ENCODE measurements at places on chromosomes 6 and 20. TPM values are rescaled to one million over a fixed set of nuclear protein-coding genes. Genes with fewer than 3 reads are reported as not detected.

Gene ADAT2
- 2.4 TPM for total RNA-seq

Gene PLN
- total RNA-seq, result 343 TPM

Gene PGM3
- 7.1 TPM for total RNA-seq

Gene SLC16A10
- total RNA-seq, result 0.45 TPM

Gene FRS3
- 5.0 TPM for total RNA-seq

Gene C20orf141
- not detected for total RNA-seq

Gene CLDN20
- total RNA-seq, result not detected

Gene NCOA6
- total RNA-seq, result 25.3 TPM

Gene SMPDL3A
- 7.0 TPM for total RNA-seq

Gene CAP2
- total RNA-seq, result 55.2 TPM

Gene POU5F1
- not detected for total RNA-seq

GRCh38 chr20:59015812-59016711 lies 3.2 kb upstream of the TUBB1 start:
- no peaks in the 10 kb centered on the region for H3K36me3 ChIP-seq
- no peak overlapping the region for H3K4me3 ChIP-seq
- H3K27ac ChIP-seq, result no peak overlapping the region
- H3K27me3 ChIP-seq, result no peaks in the 10 kb centered on the region
- DNase-seq, result no peak

- H3K27ac ChIP-seq, result no peak overlapping the region
- H3K36me3 ChIP-seq, result no peaks in the 10 kb centered on the region
- no peaks in the 10 kb centered on the region for H3K27me3 ChIP-seq
- DNase-seq, result no peak
- no peak overlapping the region for H3K4me3 ChIP-seq
These were observed 510.8 kb upstream of the POU3F2 start for GRCh38 chr6:98323605-98324004.

- no peaks in the 10 kb centered on the region for H3K27me3 ChIP-seq
- no peak overlapping the region for H3K4me3 ChIP-seq
- H3K36me3 ChIP-seq, result peaks cover 3% of the 10 kb centered on the region
- H3K27ac ChIP-seq, result no peak overlapping the region
- no peak for DNase-seq
- peaks cover 21% of the 10 kb centered on the region for H3K4me1 ChIP-seq
These were observed 63.2 kb downstream of the NOL4L start for GRCh38 chr20:32521780-32522525.

DNA sequence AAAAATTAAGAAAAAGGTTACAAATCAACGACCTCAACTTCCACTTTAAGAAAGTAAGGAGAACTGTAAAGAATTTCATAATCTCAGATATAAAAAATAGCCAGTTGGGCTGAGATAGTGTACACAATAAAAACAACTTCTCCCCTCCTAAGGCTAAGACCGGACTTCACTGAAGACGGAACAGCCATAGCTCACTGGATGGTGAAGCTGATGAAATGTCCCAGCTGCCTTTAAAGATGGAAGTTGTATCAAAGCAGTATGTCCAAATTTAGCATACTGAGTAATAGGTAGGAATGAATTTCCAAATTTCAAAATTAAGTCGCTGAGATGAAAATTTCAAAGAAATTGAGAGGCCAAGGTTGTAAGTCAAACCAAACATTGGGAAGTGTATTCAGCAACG lies 153.3 kb downstream of the RNGTT start:
- no peak overlapping the region for H3K27ac ChIP-seq
- H3K36me3 ChIP-seq, result no peaks in the 10 kb centered on the region
- H3K27me3 ChIP-seq, result no peaks in the 10 kb centered on the region

- no peaks in the 10 kb centered on the region for H3K4me1 ChIP-seq
- DNase-seq, result no peak
- H3K27ac ChIP-seq, result no peak overlapping the region
- no peaks in the 10 kb centered on the region for H3K27me3 ChIP-seq
- no peaks in the 10 kb centered on the region for H3K36me3 ChIP-seq
These were observed 206.5 kb upstream of the RREB1 start for GRCh38 chr6:6901205-6901719.

DNA sequence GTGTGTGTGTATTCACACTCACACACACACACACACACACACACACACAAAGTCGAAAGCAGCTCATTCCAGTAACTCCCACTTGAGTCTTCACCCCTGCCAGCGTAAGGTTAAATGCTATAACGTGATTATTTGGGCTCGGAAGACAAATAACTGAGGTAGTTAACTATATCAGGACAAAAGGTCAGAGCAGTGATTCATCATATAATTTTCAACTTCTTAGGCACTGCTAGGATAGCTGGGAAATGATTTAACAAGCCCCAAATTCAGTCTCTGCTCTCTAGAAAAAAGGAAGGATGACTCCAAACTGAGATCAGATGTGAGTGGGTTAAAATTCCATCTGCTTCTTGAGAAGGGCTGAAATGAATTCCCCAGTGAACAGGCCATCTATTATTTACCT lies 30.7 kb downstream of the HDGFL1 start:
- no peak for DNase-seq
- H3K36me3 ChIP-seq, result no peaks in the 10 kb centered on the region
- no peaks in the 10 kb centered on the region for H3K27me3 ChIP-seq
- no peak overlapping the region for H3K27ac ChIP-seq

DNA sequence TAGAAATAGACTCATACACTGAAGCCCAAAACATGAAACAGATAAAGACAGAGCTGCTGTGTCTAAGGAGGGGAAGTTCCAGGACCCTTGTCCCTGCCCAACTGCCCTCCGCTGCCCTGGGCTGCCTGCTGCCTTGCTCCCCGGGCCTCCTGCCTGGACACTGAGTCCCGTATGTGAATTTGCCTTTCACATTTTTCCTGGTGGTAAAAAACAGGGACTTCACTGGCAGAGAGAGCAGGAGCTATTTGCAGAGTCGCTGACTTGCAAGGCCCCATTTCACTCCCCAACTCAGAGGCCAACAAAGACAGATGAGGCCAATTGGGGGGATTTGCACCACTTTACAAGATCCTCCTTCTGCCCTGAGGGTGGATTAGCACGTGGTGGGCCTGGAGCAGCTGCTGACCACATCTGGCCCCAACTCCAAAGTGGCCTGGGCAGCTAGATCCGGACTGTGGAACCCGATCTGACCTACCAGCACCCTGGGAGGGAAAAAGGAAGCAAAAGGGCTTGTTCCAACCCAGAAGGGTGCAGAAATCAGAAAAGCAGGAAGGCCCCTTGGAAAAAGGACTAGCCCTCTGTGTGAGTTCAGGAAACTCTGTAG lies 61.4 kb downstream of the NOL4L start:
- peaks cover 1% of the 10 kb centered on the region for H3K36me3 ChIP-seq
- no peak for DNase-seq
- H3K4me1 ChIP-seq, result peaks cover 37% of the 10 kb centered on the region
- no peaks in the 10 kb centered on the region for H3K27me3 ChIP-seq
- H3K4me3 ChIP-seq, result no peak overlapping the region

DNA sequence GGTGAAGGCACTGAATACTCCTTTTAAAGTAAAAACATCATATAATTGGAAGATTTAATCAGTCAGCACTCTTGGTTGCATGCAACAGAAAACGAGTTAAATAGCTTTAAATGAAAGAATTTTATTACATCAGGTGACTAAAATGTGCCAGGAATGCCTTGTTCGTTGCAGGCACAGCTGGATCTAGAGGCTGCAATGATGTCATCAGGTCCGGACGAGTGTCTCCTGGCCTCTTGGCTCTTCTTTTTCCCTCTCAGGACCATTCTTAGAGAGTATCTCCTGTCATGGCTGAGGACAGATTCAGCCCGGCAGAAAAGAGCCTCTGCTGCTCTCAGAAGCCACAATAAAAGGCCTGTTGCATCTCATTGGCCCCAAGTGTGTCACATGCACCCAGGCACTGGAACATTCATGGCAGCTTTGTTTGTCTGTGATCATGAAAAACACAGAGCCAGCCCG lies 510.7 kb upstream of the SULF2 start:
- H3K4me3 ChIP-seq, result no peak overlapping the region
- peaks cover 35% of the 10 kb centered on the region for H3K4me1 ChIP-seq
- H3K36me3 ChIP-seq, result no peaks in the 10 kb centered on the region

- H3K36me3 ChIP-seq, result no peaks in the 10 kb centered on the region
- no peaks in the 10 kb centered on the region for H3K27me3 ChIP-seq
- no peak overlapping the region for H3K4me3 ChIP-seq
- no peak for DNase-seq
- no peak overlapping the region for H3K27ac ChIP-seq
These were observed 50.1 kb downstream of the CYP24A1 start for GRCh38 chr20:54123587-54124180.

DNA sequence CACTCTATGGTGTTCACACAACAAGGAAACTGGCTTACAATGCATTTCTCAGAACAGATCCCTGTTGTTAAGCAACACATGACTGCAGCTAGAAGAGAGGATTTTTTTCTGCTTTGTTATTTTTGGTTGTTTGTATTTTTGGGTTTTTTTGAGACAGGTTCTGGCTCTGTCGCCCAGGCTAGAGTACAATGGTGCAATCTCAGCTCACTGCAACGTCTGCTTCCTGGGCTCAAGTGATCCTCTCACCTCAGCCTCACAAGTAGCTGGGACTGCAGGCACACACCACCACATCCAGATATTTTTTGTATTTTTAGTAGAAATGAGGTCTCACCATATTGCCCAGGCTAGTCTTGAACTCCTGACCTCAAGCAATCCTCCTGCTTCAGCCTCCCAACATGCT lies 12.7 kb downstream of the CD24 start:
- no peaks in the 10 kb centered on the region for H3K4me1 ChIP-seq
- DNase-seq, result no peak
- H3K36me3 ChIP-seq, result no peaks in the 10 kb centered on the region
- H3K4me3 ChIP-seq, result no peak overlapping the region
- no peak overlapping the region for H3K27ac ChIP-seq

DNA sequence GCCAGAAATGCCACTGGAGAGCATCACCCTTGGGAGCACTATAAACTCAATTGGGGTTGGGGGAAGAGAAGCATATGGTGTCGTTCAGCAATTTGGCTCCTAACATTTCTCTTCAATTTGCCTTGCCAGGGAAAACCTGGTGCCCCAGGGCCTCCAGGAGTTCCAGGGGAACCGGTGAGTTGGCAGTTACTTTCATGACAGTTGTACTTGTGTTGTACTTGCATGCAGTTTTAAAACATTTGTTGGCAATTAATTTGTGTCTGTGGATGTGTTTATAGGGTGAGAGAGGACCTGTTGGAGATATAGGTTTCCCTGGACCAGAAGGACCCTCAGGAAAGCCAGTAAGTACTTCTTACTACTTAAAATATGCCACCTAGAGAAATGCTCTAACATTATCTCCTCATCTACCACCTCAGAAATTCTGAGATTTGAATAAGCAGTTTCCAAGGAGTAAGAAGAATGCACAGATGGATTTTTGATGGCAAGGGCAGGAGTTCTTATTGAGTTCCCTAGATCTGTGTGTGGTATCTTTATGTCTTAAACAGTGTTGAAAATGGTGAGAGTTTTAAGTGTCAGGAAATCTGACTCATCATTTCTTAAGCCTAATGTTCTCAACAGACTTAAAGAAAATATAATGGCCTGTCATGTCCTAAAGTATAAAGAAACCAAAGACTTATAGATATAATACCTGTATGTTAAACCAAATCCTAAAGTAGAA lies 122.5 kb downstream of the COL9A1 start:
- no peaks in the 10 kb centered on the region for H3K27me3 ChIP-seq
- H3K4me3 ChIP-seq, result no peak overlapping the region
- no peaks in the 10 kb centered on the region for H3K4me1 ChIP-seq
- no peak overlapping the region for H3K27ac ChIP-seq

GRCh38 chr20:58747211-58747610 lies 54.6 kb downstream of the NPEPL1 start:
- H3K4me3 ChIP-seq, result no peak overlapping the region
- no peaks in the 10 kb centered on the region for H3K4me1 ChIP-seq
- peak; percentile 81 for DNase-seq
- no peaks in the 10 kb centered on the region for H3K36me3 ChIP-seq
- H3K27me3 ChIP-seq, result no peaks in the 10 kb centered on the region
- H3K27ac ChIP-seq, result no peak overlapping the region

GRCh38 chr6:118963003-118963402 lies 28.0 kb upstream of the MCM9 start:
- no peaks in the 10 kb centered on the region for H3K4me1 ChIP-seq
- DNase-seq, result no peak
- H3K36me3 ChIP-seq, result peaks cover 6% of the 10 kb centered on the region
- no peaks in the 10 kb centered on the region for H3K27me3 ChIP-seq
- H3K27ac ChIP-seq, result no peak overlapping the region

DNA sequence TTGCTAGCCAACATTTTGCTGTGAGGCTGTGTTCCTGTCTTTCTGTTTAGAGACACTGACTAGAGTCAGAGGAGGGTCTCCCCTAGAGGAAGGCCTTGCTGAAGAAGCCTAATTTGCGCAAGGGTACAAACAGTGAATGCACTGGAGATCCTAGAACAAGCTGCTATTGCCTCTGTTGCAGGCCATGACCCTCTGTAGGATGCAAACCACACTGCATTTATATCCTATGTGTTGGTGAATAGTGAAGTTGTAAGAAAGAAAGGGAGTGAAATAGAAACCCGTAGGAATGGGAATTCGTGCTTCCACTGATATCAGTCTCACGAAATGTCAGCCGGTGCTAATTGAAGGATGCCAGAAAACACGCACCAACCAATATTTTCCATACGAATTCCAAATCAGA lies 88.2 kb downstream of the GJA1 start:
- peak overlapping the region; percentile 77 for H3K27ac ChIP-seq
- no peak for DNase-seq
- no peaks in the 10 kb centered on the region for H3K36me3 ChIP-seq
- H3K4me1 ChIP-seq, result no peaks in the 10 kb centered on the region
- H3K4me3 ChIP-seq, result no peak overlapping the region

- no peak for DNase-seq
- no peak overlapping the region for H3K27ac ChIP-seq
- no peaks in the 10 kb centered on the region for H3K4me1 ChIP-seq
- no peaks in the 10 kb centered on the region for H3K36me3 ChIP-seq
- no peaks in the 10 kb centered on the region for H3K27me3 ChIP-seq
- H3K4me3 ChIP-seq, result no peak overlapping the region
These were observed 191.5 kb upstream of the RAB32 start for GRCh38 chr6:146352163-146352562.

- H3K27ac ChIP-seq, result no peak overlapping the region
- H3K36me3 ChIP-seq, result no peaks in the 10 kb centered on the region
These were observed 116.6 kb downstream of the CBLN4 start for GRCh38 chr20:55888685-55889084.

DNA sequence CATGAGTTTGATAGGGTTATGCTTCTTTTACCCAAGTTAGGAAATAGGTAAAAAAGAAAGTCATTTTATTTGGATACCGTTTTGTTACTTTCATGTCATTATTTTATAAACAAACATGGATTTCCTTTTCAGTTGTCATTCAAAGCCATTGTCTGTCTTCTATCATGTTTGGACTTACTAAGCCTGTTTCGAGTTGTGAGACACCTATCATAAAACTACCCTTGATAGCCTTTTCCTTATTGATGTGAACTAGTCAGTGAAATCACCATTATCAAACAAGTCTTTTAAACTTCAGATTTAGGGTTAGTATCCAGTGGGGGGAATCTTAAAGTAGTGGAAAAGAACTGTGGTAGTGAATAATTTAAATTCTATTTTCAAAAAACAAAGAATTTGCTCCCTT lies 85.0 kb upstream of the KIF25 start:
- peaks cover 59% of the 10 kb centered on the region for H3K36me3 ChIP-seq
- H3K27ac ChIP-seq, result no peak overlapping the region
- H3K27me3 ChIP-seq, result no peaks in the 10 kb centered on the region
- H3K4me3 ChIP-seq, result no peak overlapping the region
- DNase-seq, result no peak

- DNase-seq, result no peak
- peak overlapping the region; percentile 65 for H3K27ac ChIP-seq
- no peak overlapping the region for H3K4me3 ChIP-seq
- peaks cover 44% of the 10 kb centered on the region for H3K4me1 ChIP-seq
- H3K36me3 ChIP-seq, result no peaks in the 10 kb centered on the region
These were observed 35.0 kb downstream of the SESN1 start for GRCh38 chr6:109059571-109060021.

- H3K4me3 ChIP-seq, result no peak overlapping the region
- no peaks in the 10 kb centered on the region for H3K27me3 ChIP-seq
- no peaks in the 10 kb centered on the region for H3K4me1 ChIP-seq
- H3K36me3 ChIP-seq, result no peaks in the 10 kb centered on the region
- no peak overlapping the region for H3K27ac ChIP-seq
- DNase-seq, result no peak
These were observed 284.3 kb upstream of the SULF2 start for GRCh38 chr20:48069596-48069995.

Data from esophagus muscularis mucosa (tissue), 4 donors.